ENCODE measurements at places on chromosomes 4 and X.
A peak's percentile ranks its signal among the peaks of the same experiment; 100 is the strongest.

DNA sequence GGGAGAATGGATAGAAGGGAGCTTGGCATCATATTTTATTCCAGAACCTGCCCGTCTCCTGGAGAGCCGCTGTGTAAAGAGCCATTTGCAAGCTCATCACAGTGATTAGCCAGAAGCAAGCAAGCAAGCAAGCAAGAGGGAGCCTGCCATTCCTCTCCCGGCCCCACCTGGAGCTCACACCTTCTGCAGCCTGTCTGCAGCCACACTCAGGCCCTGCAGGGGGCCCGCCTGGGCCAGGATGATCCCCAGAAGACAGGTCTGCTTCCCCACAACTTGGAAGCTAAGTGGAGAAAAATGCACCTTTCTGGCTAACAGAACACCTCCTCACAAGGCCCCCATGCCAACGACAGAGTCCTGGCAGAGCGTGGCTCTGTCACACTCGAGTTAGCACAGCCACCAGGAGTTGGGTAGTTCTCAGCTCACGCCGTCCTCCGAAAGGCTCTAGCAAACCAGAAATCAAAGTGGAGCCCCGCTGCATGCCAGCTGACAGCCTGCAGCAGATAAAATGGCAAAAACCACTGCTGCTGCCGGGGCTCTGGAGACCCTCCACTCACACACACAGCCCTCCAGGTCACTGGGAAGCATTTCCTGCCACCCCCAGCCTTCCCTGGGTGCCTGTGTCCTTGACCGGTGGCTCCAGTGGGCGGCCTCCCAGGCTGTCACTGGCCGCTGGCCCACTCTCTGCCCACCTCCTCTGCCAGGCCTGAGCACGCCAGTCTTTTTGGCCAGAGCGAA, 54.9 kb downstream of the DCTD start:
- no peak for DNase-seq

GRCh38 chr4:18057821-18058533, 36.4 kb upstream of the LCORL start:
- DNase-seq: no peak

GRCh38 chrX:100687546-100687945, 43.5 kb downstream of the SRPX2 start:
- no peak for DNase-seq

- DNase-seq: no peak
Observed at GRCh38 chrX:46819136-46819535, 17.7 kb upstream of the RP2 start.

GRCh38 chrX:49111791-49112190, 11.7 kb downstream of the GPKOW start:
- no peak for DNase-seq

DNA sequence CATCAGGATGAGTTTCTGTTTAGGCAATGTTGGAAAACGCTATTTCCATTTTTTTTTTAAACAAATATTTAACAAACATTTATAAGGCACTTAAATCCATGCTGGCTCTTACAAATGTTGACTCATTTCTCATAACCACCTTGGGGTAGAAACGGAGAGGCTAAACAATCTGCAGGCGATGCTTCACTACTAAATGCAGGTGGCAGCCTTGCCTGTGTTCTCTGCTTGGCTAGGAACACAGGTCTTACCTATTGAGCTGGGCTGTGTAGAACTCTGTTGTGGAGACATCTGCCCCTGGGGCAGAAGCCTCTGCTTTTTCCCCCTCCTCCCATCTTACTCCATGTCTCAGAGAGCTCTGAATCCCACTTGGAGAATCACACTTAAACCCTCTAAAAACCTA, 1.4 kb upstream of the CXCL1 start:
- no peak for DNase-seq

DNA sequence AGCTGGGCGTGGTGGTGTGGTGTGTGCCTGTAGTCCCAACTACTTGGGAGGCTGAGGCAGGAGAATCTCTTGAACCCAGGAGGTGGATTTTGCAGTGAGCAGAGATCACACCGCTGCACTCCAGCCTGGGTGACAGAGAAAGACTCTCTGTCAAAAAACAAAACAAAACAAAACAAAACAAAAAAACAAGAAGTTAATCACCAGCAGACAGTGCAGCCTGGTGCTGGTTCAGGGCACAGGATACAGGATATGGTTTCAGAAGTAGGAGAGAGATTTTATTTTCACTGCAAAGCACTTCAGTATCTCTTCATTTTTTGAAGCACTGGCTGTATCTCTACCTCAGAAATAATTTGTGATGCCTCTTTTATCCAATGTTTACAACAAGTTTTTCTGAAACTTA, 1222.9 kb upstream of the PRKX start:
- no peak for DNase-seq

DNA sequence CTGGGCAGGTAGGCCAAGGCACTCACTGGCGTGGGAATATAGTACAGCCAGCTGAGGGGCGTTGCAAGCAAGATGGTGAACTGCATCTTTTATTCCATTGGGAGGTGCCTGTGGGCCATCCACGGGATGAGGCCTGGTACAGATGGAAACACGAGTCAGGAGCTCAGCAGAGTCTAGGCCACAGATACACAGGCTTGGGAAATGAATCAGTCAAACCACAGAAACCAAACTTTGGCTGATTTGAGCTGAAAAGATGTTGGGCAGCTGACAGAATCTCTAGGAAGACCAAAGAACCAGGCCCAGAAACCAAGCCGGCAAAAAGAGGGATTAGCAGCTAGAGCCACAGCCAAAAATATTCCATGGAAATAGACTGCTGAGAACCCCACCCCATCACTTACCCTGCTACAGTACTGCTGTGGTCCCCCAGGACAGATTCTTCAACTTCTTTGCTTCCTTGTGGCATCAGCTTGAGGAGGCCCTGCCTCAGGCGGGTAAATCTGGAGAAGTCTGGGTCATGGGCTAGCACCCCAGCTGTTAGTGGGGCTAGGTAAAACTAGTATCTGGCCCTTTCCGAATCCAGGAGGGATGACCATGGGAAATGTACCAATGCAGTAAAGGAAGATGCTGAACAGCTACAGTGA, 75.4 kb downstream of the TMEM131L start:
- DNase-seq: no peak

DNA sequence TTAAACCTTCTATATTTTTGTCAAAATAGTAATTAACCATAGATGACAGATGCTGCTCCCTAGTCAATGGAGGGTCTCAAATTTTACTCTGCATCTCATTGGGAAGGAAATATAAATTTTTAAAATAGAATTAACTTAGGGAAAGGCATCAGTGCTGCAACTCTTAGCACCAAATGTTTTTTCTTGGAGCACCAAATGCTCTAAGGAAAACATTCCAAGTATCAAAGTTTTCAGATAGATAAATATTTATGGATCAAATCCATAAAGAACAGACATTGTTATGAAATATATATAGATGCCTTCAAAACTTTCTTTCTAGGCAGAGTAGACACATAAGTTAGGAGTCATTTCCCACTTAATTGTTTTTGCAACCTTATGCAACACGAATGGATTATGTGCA, 168.7 kb downstream of the ANTXR2 start:
- no peak for DNase-seq

- no peak for DNase-seq
Observed at GRCh38 chr4:47536966-47537365, 51.9 kb downstream of the ATP10D start.

DNA sequence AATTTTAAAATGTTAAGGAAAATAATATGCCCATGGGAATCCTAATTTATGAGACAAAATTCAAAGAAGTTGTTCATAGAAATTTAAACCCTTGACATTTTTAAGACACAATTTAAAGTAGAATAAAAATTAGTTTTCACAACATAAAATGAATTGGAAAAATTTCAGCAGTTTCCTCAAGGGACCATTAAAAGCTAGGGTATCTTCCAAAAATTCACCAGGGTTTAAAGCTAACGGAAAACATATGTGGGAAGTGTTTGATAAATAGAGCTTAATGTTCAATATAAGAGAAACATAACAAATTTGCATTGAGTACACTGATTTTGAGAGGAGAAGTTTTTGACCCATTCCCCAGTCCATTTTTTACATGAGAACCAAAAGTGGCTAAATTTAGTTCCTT, 228.9 kb upstream of the TTC29 start:
- no peak for DNase-seq

DNA sequence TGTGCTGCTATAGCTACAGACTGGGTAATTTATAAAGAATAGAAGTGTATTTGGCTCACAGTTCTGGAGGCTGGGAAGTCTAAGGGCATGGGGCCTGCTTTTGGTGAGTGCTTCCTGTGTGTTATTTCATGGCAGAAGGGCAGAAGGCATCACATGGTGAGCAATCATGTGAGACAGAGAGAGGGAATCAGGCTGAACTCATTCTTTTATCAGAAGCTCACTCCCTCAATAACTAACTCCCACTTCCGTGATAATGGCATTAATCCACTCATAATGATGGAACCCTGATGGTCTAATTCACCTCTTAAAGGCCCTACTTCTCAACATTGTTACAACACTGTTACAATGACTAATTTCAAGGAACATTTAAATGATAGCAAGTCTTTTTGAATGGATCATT, 129.4 kb downstream of the FAT4 start:
- no peak for DNase-seq

GRCh38 chr4:179596621-179597020, 2154.4 kb upstream of the AGA start:
- no peak for DNase-seq

- no peak for DNase-seq
Observed at GRCh38 chr4:100511896-100512295, 5.9 kb downstream of the EMCN start.

DNA sequence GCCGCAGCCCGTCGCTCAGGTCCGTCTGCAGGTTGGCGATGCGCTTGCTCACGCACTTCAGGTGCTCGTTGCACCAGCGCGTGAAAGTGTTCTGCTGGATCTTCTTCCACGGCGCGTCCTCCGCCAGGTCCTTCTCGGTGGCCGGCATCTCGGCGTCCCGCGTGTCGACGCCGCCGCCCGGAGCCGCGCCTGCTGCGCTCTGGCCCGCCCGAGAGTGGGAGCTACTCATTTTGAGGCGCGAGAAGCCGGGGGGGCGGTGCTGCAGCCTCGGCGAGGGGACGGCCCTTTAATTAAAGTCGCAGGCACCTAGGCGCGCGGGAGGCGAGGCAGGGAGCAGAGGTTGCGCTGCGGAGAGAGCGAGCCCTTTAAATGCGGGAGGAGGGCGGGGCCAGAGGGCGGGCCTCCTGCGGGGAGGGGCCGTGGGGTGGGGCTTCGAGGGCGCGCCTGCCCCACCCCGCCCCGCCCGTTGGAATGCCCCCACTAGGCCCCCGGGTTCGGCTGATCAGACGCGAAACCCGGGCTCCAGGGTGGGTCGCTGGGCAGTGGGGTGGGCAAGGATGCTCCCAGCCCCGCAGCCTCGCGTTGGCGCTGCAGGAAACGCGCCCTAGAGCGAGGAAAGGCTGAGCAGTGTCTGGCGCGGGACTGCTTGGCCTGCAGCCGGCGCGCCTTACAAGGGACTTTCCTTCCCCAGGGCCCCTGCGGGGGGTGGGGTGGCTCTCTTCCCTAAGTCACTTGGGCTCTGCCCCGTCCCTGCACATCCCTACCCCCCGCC, 3.2 kb downstream of the FLNA start:
- DNase-seq: peak; percentile 83

DNA sequence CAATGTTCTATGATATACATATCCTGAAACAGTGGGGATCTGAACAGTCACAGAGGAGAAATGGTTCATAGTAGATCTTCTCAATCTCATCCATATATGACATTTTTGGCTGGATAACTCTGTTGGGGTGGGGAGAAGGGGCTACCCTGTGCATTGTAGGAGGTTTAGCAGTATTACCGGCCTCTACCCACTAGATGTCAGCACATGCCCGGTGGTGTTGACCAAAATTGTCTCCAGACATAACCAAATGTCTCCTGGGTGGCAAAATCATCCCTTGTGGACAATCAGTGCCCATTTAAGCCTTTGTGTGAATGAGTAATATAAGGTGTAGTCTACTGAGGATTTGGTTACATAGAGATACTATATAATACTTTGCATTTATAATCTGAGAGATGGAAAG, 89.9 kb downstream of the PLS3 start:
- no peak for DNase-seq

GRCh38 chr4:100312615-100313350, 122.5 kb upstream of the DDIT4L start:
- no peak for DNase-seq

GRCh38 chr4:148573296-148573695, 131.1 kb upstream of the NR3C2 start:
- no peak for DNase-seq

DNA sequence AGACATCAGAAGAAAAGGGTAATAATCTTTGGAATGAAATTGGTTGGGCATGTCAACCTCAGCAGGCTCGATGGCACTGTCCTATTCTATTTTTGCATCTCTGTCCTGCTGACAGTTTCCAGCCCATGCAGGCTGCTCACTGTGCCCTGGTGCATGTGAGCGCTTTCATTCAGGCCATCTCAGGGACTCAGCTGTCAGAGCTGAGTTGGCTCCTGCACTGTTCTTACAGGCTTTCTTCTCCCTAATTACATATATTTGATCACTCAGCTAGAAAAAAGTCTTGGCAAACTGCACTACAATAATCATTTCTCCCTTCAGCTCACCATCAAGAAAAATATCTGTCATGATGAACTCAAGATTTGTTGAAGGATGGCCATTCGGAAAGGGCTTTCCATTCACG, 84.7 kb downstream of the RASL11B start:
- DNase-seq: no peak

DNA sequence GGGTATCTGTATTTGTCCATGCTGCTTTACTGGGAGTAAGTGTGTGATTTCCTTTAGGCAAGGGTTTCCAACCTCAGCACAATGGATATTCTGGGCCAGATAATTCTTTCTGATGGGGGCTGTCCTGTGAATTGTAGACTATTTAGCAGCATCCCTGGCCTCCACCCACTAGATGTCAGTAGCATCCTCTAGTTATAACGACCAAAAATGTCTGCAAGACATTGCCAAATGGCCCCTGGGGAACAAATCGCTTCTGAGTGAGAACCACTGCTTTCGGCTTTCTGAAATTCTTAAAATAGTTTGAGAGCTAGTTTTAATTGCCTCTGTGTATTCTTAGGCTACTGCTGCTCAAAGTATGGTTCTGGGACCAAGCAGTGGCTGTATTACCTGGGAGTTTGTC, 81.2 kb upstream of the GPM6B start:
- DNase-seq: no peak

DNA sequence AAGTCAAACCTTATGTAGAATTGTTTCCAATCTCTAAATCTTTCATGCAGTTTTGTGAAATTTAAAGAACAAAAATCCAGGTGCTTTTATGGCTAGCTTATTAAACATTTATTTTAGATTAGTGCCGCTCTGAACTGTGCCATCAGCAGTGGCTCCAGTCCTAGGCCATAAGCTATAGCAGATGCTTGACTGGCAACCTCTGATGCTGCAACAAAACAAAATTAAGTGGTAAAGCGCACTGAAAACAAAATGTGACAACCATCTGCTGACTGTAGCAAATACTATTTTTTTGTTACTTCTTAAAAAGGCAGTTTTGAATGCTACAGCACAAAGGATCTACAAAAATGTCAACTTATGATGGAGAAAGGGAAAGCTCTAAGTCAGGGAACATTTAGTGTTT, 237.4 kb downstream of the DCLK2 start:
- DNase-seq: no peak

Measured in stimulated activated CD8-positive, alpha-beta memory T cell treated with anti-CD3 and anti-CD28 coated beads, Interleukin-2, amount 100 ng/mL, for 1 hour (primary cell).